ENCODE measurements at places on chromosomes 1 and 21.
A peak's percentile ranks its signal among the peaks of the same experiment; 100 is the strongest.

DNA sequence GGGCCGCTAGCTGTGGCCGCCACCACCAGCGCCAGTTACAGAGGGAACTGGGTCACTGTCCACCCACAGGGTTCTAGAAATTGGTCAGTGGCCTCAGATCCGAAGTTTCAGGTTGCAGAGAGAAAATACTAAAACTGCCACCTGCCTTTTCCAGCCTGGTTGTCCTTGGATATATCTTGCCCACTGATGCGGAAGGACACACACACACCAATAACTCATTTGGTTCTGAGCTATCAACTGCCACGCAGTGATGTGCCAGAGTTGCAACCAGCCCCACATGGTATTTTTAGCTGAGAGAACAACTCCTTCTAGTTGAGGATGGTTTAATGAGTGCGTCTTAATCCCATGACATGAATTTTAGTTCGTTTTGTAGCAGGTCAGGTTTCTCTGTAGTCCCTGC, 68.1 kb downstream of the SH3BGR start:
- DNase-seq: no peak

DNA sequence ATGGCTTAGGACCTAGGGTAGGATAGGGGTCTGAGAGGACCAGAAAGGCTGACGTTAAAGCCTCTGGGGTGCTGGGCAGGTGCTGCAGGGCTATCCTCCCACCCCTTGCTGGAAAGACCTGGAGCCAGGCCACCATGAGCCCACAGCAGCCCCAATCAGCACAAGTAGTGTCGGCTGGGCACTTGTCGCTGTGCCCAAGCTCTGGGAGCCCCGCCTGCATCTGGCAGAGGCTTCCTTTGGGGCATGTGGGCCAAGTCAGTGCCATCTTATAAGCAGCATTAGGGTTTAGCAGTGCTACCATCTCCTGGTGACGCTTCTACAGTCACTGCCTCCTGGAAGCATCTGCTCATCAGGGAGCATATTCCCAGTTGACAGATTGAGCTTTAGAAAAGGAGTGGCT, 31.3 kb downstream of the MAN1C1 start:
- DNase-seq: peak; percentile 38

DNA sequence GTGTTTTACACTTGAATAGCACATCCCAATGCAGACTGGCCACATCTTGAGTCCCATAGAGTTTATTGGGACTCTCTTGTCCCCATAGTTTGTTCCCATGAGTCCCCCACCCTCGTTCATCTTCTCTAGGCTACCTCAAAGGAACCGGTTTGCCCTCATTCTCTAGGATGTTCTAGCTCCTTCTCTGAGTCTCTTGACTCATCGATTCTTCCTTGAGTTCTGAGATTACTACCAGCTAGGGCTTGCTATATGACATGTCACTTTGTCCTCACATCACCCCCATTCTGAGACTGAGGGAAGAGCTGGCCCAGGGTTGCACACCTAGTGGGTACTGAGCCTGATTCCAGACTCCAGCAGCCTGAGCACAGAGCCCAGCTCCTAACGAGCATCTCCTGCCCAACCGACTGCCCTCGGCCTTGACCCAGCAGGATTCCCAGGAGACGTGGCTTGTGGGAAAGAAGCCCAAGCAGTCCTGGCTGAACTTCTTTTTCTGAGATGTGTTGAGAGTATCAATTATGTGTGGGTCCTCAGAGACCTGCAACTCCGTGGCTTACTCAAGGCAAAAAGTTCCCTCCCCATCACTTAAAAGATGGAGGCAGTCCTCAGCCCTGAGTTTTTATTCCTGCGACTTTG, 42.0 kb downstream of the TMEM51 start:
- no peak for DNase-seq

GRCh38 chr1:35851132-35851869, 31.7 kb upstream of the AGO1 start:
- peak; percentile 86 for DNase-seq

GRCh38 chr1:17067069-17067426, 13.2 kb upstream of the SDHB start:
- DNase-seq: no peak

DNA sequence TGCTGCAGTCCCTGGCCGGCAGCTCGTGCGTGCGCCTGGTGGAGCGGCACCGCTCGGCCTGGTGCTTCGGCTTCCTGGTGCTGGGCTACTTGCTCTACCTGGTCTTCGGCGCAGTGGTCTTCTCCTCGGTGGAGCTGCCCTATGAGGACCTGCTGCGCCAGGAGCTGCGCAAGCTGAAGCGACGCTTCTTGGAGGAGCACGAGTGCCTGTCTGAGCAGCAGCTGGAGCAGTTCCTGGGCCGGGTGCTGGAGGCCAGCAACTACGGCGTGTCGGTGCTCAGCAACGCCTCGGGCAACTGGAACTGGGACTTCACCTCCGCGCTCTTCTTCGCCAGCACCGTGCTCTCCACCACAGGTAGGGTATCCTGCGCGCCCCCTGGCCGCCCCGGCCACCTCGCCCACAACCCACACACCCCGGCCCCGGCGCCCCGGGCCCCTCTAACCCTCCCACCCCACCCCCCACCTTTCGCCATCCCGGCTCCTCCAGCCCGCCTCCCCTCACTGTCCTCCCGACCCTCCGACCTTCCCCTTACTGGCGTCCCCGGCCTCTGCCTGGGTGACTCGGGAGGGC, 352 bp downstream of the KCNK1 start:
- DNase-seq: peak; percentile 77

GRCh38 chr1:209685821-209686220, 10.6 kb downstream of the G0S2 start:
- DNase-seq: no peak

DNA sequence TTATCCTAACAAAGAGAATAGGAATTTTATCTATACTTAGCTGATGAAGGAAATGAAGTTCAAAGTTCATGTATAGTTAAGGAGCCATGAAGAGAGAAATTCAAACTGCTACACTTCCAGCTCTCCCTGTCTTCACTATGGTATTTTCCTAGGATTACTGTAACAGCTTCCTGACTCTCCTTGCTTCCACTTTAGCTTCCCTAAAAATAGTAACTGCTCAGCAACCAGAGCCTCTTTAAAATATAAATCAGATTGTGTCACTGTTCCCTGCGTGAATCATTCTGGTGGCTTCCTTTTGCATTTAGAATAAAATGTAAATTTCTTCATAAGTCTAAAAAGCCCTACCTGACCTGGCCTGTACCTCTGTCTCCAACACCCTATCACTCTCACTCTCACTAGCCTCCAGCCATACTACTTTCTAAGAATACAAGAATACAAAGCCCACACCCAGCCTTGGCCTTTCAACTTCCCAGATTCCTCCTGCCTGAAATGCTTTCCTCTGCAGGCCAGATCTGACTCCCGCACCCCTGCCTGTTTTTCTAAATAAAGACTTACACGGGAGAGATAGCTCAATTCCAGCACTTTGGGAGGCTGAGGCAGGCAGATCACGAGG, 30.5 kb downstream of the OR10J1 start:
- peak; percentile 3 for DNase-seq

- peak; percentile 87 for DNase-seq
Measured at GRCh38 chr1:231626951-231627614, 493 bp downstream of the DISC1 start.

DNA sequence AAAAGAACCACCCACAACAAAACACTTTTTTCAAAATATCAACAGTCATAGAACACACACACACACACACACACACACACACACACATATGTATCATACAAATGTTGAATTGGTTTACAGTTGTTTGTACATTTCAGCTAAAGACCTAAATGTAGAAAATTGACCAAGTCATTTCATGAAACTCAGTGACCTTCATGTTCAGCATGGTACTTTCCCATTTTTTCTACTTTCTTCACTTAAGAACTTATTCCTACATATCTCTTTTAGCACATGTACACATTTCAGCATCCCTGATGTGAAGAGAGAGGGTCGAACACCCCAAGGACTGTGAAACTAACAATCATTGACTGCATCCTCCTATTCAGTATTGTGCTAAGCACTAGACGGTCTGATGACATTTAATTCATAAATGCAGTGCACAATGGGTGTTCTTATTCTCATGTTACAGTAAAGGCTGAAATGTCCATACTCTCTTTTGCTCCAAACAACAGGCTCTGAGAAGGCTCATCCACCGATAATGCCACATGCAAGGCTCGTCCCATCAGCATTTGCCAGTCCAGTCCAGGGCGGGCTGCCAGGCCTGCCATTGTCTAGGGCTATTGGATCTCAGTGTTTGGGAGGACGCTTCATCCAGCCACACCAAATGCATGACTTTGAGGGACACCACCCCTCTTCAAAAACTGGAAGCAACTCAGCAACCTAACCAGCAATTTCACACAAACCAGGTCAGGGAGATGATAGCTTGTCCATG, 150.1 kb upstream of the RUNX1 start:
- DNase-seq: no peak

DNA sequence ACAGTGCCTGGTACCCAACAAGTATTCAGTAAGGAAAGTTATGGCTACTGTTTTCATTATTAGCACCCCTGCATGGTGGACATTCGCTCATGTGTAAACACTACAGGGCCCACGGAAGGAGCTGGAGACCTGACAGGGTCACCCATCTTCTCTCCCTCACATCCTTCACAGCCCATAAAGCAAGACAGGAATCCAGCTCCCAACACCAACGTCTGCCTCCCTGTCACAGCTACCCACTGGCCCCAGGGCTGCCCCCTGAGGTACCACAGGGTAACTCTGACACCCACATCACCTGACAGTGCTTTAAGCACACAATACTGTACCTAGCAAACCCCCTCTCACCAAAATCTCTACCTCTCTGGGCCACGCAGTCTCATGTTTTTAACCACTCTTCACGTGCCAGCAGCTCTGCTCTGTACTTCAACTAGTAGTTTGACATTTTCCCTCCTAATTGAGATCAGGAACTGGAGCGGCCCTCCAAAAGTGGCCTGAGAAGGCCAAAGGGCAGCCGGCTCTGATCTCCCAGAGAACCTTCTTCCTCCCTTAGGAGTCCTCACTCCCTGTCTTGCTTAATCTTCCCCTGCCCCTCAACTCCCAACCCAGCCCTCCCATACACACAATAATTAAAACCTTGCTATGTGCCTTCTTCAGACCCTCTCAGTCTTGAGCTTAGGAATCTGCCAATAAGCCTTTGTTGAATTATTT, 76.8 kb downstream of the CD34 start:
- no peak for DNase-seq

DNA sequence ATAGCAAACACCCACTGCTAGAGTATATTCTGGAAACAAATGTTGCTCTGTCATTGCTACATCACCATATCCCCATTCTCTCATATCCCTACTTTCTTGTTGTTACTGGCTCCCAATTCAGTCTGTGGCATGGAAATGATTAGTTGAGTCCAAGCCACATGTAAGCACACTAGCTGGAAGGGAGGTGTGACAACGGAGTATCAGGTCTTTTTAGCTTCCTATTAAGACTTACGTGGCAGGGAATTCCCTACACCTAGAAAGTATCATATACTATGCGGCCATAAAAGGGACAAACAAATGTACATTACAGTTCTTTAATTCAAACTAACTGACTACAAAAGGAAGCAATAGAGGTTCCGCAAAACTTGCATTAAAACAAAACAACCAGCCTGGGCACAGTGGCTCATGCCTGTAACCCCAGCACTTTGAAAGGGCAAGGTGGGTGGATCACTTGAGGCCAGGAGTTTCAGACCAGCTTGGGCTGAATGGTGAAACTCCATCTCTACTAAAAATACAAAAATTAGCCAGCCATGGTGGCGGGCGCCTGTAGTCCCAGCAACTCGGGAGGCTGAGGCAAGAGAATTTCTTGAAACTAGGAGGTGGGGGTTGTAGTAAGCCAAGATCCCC, 48.6 kb downstream of the INTS7 start:
- peak; percentile 1 for DNase-seq

- peak; percentile 61 for DNase-seq
Measured at GRCh38 chr1:22976461-22977243, 4.0 kb upstream of the LACTBL1 start.

DNA sequence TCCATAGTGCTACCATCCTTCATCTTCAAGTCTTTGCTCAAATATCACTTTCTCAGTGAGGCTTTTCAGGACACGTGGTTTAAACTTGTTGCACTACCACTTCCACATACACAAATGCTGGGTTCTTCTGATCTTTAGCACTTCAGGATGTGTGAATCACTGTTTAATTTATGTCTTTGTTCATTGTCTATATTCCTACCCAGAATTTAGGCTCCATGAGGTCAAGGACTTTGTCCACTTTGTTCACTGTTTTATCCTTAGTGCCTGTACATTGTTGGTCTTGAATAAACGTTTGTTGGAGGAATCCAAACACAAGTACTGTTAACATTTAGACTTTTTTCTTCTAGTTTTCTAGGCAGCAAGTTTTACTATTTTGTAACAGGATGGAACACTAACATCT, 42.6 kb upstream of the RALGPS2 start:
- DNase-seq: no peak

- DNase-seq: no peak
Measured at GRCh38 chr1:57420981-57421785, 2.7 kb downstream of the DAB1 start.

GRCh38 chr1:206145771-206146290, 28.6 kb upstream of the AVPR1B start:
- no peak for DNase-seq

DNA sequence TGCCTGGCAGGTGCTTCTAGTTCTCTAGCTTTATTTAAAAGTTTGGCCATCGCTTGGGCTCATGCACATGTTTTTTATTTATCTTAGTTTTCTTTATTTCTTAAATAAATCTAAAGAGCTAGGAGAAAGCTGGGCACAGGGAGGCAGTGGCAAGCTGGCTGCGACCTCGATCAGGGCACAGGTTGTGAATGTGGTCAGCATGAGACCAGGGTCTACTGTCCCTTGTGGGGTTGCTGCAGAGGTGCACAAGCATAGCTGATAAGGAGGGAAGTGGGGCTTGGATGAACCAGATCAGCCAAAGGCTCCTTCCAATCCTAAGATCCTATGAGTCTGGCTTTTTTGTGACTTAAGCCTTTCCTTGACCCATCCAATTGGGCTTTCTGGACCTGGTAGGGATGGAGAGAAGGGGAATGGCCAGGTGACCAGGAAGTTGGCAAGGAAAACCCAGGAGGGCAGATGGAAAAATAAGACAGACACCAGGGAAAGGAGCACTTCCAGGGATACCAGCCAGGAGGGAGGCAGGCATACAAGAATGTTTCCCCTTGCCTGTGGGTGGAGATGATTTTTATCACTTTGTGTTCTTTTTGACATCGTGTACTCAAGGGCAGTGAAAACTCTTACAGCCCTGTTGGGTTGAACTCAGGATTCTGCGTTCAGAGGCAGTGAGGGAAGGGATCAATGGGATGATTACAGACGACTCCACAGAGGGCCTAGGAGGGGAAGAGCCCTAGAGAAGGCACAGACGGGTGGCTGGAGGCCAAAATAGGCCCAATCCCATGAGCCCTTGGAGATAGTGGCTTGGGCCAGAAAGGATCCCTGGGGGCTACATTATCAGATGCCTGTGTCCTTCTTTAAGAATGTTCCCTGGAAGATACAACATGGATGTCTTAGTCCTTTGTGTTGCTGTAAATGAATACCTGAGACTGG, 8.5 kb downstream of the CYP4B1 start:
- no peak for DNase-seq

- DNase-seq: peak; percentile 92
Measured at GRCh38 chr1:181166377-181167196, 78.1 kb downstream of the IER5 start.

GRCh38 chr1:8607906-8608305, 209.5 kb downstream of the RERE start:
- DNase-seq: no peak

Data from stomach (tissue), 19 donors.